Left ventricle myocardium inferior (tissue), 1 donor: ENCODE measurements at places on chromosomes 12 and 14.
A peak's percentile ranks its signal among the peaks of the same experiment; 100 is the strongest.

DNA sequence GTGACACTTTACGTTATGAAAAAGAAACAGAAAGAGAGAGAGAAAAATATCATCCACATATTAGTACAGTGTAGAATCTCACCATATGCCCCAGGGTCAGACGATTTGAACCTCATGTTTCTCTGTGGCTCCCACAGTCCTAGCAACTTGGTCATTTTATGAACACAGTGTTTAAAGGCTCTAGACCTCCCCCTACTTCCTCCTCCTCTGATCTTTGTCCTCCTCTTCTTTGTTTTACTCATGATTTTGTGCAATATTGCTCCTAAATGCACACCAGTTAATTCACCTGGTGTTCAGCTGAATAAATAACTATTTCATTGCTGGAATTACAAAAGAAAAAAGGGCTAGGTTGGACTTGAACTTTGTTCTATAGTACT, 18.2 kb downstream of the GLT1D1 start:
- H3K27me3 ChIP-seq: peaks cover 31% of the 10 kb centered on the region
- no peak for DNase-seq
- no peaks in the 10 kb centered on the region for H3K36me3 ChIP-seq
- no peak overlapping the region for H3K4me3 ChIP-seq

DNA sequence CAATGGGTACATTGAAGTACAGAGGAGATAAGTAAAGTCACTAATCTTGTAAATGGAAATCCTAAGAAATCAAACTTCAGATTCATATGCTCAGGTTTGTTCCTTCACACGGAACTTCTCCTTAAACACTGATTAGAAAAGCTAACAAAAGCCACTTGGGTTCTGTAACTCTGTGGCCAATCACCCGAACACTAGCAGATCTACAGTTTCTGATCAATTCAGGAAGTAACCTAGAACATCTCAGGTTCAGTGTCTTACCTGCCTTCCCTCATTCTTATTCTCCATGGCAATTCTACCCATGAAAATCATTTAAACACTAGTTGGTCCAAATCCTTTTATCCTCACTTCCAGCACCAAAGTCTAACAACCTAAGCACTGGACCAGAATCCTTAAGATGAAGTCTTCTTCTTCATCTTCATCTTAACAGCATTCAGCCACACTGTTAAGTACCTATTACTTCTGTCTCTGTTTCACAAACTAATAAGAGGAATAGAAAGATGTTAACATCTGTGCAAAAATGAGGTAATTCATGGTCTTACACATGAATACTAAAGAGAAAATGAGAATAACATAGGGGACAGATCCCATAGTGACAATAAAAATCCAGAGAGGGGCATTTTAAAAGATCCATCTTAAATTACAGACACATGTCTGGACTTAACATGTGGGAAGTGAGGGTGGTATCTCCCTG, 184.5 kb downstream of the SSPN start:
- peaks cover 20% of the 10 kb centered on the region for H3K4me1 ChIP-seq
- no peak overlapping the region for H3K27ac ChIP-seq
- peaks cover 7% of the 10 kb centered on the region for H3K36me3 ChIP-seq

GRCh38 chr12:45231515-45232145, 15.7 kb downstream of the ANO6 start:
- peaks cover 62% of the 10 kb centered on the region for H3K4me1 ChIP-seq
- H3K4me3 ChIP-seq: no peak overlapping the region
- no peaks in the 10 kb centered on the region for H3K36me3 ChIP-seq
- no peak for DNase-seq
- H3K27ac ChIP-seq: peak overlapping the region; percentile 86

DNA sequence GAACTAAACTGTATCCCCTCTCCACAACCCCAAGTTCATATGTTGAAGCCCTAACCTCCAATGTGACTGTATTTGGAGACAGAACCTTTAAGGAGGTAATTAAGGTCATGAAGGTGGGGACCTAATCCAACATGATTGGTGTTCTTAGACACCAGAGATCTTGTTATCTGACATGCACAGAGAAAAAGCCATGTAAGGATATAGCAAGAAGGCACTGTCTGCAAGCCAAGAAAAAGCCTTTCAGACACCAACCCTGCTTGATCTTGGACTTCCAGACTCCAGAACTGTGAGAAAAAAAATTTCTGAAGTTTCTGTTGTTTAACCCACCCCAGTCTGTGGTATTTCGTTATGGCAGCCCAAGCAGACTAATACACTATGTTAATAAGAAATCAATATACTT, 62.2 kb upstream of the CFL2 start:
- no peak overlapping the region for H3K4me3 ChIP-seq
- H3K27ac ChIP-seq: no peak overlapping the region

DNA sequence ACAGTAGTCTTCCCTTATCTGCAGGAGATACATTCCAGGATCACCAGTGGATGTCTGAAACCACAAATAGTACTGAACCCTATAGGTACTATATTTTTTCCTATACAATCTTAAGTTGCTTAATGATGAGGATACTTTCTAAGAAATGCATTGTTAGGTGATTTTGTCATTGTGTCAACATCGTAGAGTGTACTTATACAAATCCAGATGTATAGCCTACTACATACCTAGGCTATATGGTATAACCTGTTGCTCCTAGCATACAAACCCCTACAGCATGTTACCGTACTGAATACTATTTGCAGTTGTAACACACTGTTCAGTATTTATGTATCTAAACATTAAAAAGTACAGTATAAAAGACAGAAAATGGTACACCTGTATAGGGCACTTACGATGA, 165.9 kb downstream of the SLC35F4 start:
- H3K4me1 ChIP-seq: no peaks in the 10 kb centered on the region
- DNase-seq: no peak

- H3K4me1 ChIP-seq: peaks cover 7% of the 10 kb centered on the region
- DNase-seq: no peak
- H3K27me3 ChIP-seq: peaks cover 100% of the 10 kb centered on the region
- no peak overlapping the region for H3K4me3 ChIP-seq
- H3K36me3 ChIP-seq: no peaks in the 10 kb centered on the region
- H3K27ac ChIP-seq: no peak overlapping the region
Observed at GRCh38 chr12:132284071-132284826, 45.1 kb downstream of the GALNT9 start.

DNA sequence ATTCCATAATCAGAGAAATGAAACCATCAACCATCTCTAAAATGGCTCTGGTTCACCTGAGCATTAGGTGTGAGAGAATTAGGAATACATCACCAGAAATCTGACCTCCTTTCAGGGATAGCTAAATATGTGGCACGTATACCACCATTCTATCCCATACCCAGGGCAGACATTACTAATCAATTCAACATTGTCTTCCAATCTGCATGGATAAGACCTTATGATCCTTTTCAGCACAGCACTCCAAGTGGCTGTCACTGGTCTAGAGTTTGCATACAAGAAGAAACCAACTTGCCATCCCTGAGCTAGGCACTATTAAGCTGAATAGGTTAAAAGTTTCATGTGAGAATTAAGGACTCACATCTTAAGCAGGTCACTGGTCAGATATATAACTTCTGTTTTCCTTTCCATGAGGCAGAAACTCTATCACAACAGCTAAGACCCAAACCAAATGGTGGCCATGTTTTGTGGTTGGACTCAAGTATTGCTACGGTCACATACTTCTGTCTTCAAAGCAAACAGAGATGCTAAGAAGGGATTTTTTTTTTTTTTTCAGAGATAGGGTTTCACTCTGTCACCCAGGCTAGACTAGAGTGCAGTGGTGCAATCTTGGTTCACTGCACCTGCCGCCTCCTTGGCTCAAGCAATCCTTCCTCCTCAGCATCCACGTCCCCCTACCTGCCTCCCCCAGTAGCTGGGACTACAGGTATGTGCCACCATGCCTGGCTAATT, 249.0 kb downstream of the DPF3 start:
- H3K27ac ChIP-seq: no peak overlapping the region
- DNase-seq: no peak
- H3K4me3 ChIP-seq: no peak overlapping the region
- no peaks in the 10 kb centered on the region for H3K27me3 ChIP-seq
- H3K4me1 ChIP-seq: peaks cover 23% of the 10 kb centered on the region

DNA sequence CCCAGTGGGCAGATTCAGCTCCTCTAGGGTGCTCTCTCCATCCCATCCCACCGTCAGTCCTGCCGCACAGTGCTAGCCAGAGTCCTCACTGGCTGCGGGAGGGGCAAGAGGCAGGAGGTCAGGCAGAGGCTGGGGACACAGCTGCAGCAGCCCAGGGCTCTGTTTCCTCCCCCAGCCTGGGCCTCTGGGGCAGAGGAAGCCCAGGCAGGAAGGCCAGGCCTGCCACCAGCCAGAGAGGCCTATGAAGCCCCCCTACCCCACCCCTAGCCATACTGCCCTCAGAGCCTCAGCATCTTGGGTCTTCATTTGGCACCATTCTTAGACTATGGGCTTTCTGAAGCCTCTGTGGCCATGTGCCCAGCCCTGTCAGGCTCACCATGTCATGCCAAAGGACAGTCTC, 3.4 kb downstream of the ACVRL1 start:
- H3K27ac ChIP-seq: peak overlapping the region; percentile 94
- H3K27me3 ChIP-seq: peaks cover 30% of the 10 kb centered on the region
- H3K4me1 ChIP-seq: peaks cover 92% of the 10 kb centered on the region
- H3K4me3 ChIP-seq: peak overlapping the region; percentile 74
- no peak for DNase-seq
- H3K36me3 ChIP-seq: peaks cover 15% of the 10 kb centered on the region

DNA sequence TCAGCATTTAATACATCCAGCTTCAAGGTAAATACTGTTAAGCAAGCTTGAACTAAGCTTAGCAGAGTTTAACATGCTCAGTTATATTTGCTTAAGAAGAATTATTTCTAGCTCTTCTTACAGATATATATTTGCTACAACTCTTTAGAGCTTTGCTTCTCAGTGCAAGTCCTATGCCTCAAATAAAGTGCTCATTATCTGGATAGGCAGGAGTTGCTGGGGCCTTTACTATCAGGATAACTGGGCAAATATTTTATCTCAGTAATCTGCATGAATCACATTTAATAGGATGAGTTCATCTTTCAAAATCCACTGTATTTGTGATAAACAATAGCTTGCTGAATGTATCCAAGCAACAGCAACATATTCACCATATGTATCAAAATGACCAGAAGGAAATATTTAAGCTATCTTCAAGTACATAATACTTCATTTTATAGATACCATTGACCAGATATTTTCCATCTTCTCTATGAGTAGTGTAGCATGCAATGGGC, 187.6 kb downstream of the NOVA1 start:
- no peaks in the 10 kb centered on the region for H3K27me3 ChIP-seq
- H3K36me3 ChIP-seq: no peaks in the 10 kb centered on the region
- H3K4me1 ChIP-seq: no peaks in the 10 kb centered on the region
- DNase-seq: no peak
- no peak overlapping the region for H3K27ac ChIP-seq

DNA sequence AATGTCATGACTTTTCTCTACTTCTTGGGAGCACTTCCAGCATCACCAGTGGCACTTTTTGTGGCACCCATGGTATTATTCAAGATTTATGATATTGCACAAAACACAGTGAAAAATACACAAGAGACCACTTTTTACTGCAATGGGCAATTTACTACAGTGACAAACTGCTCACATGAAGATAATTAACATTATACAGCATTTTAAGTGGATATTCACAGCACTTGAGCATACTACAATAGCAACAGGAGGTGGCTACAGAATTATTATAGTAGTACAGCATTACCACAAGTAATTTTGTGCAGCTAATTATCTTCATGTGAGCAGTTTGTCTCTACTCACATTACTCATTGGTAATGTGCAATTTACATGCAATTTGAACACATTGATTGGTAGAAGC, 18.3 kb downstream of the IL26 start:
- no peak overlapping the region for H3K27ac ChIP-seq
- H3K36me3 ChIP-seq: no peaks in the 10 kb centered on the region

- DNase-seq: no peak
- no peak overlapping the region for H3K27ac ChIP-seq
- H3K4me1 ChIP-seq: peaks cover 26% of the 10 kb centered on the region
- H3K36me3 ChIP-seq: no peaks in the 10 kb centered on the region
- H3K27me3 ChIP-seq: no peaks in the 10 kb centered on the region
Observed at GRCh38 chr14:58977366-58977765, 211.1 kb upstream of the DAAM1 start.

- H3K4me3 ChIP-seq: no peak overlapping the region
- no peak overlapping the region for H3K27ac ChIP-seq
- no peak for DNase-seq
Observed at GRCh38 chr12:76275511-76276093, 72.6 kb downstream of the BBS10 start.
